Stimulated activated CD8-positive, alpha-beta memory T cell treated with anti-CD3 and anti-CD28 coated beads, Interleukin-4, amount 100 ng/mL, for 1 hour (primary cell): ENCODE measurements at places on chromosomes 16 and 17.

GRCh38 chr17:77204536-77204935 lies 63.8 kb downstream of the SEC14L1 start:
- DNase-seq = no peak

DNA sequence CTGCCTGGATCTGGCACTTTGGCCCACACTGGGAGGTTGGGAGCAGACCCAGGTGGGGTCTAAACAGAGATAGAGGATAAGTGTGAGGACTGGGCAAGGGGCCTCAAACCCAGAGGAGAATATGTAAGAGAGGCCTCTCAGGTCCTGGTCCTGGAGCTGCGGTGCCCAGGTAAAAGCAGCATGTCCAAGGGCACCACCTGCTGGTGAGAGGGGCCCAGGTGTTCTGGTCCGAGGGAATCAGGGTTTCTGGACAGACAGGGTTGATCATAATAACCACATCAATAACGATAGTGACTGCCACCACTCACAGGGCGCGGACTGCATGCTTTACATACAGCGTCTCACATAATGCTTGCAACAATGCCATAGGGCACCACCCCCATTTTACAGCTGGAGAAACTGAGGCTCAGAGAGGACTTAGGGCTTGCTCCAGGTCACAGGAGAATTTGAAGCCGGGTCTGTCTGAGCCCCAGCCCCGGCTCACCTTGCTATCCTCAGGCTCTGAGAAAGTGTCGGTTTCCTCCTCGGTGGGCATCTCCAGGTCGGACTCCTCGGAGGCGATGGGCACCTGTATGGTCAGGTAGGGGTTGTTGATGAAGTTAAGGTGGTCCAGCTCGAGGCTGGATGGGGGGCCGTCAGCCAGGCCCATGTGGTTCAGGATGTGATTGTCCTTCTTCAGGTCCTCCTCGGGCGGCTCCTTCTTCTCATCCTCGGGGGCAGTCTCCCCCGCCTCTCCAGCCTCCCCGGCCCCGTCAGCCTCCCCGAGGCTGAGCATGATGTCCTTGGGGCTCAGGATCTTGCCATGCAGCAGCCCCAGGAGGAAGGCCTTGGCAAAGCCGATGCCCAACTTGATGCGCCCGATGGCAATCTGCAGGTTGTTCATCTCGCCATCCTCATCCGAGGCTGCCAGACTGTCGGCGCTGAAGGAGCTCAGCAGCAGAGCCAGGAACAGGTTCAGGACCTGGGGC lies 19.1 kb upstream of the CD79B start:
- DNase-seq = no peak

DNA sequence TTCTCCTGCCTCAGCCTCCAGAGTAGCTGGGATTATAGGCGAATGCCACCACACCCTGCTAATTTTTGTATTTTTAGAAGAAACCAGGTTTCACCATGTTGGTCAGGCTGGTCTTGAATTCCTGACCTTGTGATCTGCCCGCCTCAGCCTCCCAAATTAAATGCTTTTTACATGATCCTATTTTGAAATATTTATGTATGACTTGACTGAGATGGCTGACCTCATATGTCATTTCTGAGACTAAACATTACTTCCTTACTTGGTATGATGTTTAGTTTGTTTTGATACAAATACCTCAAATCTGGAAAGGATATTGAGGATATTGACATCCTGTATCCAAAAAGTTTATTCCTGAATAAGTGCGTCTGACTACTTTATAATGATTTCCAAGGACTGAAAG lies 11.9 kb downstream of the CALCOCO2 start:
- DNase-seq = no peak

DNA sequence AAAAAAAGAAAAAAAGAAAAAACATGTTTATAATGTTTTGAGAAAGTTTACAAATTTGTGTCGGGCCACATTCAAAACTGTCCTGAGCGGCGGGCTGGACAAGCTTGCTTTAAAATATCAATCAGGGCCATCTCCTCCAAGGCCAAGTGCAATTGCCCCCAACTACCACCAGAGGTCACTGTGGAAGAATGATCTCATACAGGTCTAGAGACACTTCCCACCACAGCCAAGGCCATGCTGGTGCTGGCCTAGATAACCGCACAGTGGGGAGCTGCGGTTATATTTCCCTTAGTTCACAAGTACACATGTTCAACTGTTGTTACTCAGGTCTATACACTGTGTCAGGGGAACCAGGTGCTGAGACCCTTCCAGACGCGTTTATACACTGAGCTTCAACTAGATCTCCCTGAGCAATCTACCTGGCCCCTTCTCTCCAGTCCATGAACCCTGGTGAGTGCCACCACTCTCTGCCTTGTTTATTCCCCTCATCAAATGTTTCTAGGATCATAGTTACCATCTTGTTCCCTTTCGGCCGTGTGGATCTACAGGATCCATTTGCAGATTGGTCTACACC lies 83.8 kb upstream of the CCL2 start:
- DNase-seq = peak; percentile 11

DNA sequence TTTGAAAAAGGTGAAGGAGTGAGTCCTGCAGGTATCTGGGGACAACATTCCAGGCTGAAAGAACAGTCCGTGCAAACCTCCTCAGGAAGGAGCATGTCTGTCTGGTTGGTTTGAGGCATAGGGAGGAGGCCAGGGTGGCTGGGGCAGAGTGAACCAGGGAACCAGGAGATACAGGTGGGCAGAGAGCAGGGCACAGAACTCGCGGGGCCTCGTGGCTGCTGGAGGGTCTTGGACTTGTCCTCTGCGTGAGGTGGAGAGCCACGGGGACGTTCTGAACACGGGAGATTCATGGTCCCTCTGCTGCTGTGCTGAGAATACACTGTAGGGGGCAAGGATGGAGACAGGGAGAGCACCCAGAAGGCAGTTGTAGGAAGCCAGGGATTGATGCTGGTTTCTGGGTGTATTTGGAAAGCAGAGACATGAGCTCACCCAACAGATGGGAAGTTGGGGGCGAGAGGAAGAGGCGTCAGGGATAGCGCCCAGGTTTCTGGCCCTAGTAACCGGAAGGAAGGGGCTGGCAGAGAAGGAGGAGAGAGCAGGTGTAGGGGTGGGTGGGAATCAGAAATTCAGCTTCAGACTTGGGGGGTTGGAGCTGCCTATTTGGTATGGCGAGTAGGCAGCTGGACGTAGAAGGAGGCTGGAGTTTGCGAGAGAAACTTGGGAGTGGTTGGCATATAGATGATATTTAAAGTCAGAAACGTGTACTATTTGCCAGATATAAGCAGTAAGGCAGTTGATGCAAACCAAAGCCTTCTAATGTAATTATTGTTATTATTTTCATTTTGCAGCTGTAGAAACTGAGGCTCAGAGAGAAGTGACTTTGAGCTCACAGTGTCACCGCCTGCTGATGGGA lies at the start of gene CCL17:
Gene CCL17, plus strand, starts transcription at position 803 of the 853 bp plus-strand sequence. CDS start 9,166 bp downstream, outside the sequence.
- no peak for DNase-seq

DNA sequence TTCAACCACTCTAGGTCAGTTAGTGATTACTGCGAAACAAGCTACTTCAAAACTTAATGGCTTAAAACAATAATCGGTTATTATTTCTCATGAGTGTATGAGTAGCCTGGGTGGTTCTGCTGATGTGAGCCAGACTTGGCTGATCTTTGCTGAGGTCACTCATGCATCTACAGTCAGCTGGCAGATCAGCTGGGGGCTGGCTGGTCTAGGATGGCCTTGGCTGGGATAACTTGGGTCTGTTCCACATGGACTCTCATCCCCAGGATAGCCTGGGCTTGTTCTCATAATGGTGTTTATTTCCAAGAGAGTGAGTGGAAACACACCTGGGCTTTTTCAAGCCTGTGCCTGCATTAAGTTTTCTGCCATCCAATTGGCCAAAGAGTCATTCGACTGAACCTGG lies 13.0 kb downstream of the CCDC182 start:
- DNase-seq = no peak

- no peak for DNase-seq
Measured at GRCh38 chr16:68265078-68265920, 973 bp downstream of the SLC7A6 start.

- DNase-seq = no peak
Measured at GRCh38 chr17:74776990-74777389, 845 bp upstream of the NAT9 start.

GRCh38 chr16:89629827-89630610 lies 16.6 kb downstream of the DPEP1 start:
- DNase-seq = no peak

DNA sequence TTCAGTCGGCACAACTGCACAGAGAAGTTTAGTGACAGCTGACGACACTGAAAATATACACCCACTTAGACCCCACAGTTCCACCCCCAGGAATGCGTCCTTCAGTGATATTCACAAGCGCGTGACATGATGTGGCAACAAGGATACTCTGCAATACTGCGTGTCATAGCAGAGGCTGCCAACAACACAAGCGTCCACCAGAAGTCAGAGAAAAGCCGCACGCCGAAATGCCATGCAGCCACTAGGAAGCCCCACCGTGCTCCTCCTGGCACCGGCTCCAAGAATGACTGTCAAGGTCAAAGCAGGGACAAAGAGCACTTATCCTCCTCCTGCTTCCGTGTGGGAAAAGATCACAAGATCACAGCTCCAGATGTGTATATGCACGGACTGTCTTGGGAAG lies 3.5 kb downstream of the ATP2A3 start:
- DNase-seq = no peak

DNA sequence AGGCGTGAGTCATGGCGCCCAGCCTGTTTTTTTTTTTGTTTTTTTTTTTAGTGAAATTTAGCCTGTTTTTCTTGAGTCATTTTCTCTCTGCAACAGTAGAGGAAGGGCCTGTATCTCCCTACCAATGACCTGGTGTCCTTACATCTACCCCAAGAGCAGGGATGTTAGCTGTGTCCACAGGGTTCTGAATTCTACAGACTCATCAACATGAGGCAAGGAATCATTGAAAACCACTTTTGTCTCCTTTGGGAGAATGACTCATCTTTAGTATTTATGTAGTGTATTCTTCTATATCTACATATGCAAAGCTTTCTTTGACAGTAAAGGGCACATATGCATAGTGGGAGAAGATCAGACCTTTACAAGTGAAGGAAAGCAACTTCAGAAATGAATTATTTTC lies 105.3 kb downstream of the SPECC1 start:
- DNase-seq = no peak

- no peak for DNase-seq
Measured at GRCh38 chr17:78777881-78778280, 4.2 kb downstream of the CYTH1 start.

DNA sequence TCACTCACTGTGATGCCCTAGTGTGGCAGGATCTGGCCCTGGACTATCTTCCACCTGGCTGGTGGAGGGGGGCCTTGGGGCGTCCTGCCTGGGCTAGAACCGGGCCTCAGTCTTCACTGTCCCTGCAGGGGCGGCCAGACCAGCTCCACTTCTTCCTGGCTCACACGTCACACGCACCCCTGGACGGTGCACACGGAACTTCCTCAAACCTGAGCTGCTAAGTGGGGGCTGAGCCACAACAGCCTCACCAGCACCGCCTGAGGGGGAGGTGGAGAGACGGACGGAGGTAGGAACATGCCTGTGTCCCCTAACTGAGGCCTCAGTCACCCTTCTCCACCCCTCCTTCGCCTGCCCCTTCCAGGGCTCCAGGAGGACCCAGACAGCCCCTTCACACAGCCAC lies 36.6 kb downstream of the TIMM22 start:
- DNase-seq = no peak

DNA sequence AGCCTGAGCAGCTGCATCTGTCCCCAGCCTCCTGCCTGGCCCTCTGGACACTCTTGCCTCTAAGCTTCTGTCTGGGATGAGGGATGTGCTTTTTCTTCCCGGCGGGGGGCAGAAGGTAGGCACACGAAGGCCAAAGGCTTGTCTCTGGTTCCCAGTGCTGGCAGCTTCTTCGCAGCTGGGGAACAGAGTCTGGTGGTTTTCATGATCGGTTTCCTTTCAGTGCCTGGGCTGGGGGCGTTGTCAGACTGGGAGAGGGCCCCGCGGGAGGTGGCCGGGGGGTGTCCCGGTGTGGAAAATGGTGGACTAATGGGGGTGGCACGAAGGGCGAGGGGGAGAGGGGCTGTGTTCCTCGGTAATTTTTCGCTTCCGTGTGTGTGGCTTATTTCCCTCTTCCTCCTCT lies 988 bp downstream of the RAP1GAP2 start:
- no peak for DNase-seq

DNA sequence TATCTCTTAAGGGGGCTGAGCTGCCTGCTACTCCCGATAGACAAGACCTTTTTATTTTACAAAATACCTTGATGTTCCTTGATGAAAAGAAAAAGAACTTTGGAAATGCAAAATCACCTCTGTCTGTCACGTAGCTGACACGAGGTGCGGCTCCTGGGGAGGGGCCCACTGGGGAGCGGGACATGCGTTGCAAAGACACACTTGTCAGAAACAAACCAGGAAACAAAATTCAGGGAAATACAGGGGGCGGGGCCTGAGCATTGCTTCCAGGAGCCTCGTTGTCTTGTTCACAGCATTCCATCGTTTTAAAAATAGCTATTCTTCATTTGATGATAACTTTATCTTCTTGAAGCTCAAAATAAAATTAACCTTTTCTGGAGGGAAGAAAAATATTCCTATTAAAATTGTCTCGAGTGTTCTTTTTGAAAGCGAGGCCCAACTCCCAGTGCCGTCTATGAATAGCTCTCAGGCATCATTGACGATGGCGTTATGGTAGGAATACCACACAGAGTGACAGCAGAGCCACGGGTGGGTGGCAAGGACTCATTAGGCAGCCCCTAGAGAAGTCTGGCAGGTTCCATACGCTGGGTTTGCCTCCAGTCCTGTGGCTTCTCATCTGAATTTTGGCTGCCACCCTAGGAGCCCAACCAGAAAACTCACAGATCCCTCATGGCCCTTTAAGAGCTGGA lies 286.9 kb downstream of the CPPED1 start:
- DNase-seq = no peak

DNA sequence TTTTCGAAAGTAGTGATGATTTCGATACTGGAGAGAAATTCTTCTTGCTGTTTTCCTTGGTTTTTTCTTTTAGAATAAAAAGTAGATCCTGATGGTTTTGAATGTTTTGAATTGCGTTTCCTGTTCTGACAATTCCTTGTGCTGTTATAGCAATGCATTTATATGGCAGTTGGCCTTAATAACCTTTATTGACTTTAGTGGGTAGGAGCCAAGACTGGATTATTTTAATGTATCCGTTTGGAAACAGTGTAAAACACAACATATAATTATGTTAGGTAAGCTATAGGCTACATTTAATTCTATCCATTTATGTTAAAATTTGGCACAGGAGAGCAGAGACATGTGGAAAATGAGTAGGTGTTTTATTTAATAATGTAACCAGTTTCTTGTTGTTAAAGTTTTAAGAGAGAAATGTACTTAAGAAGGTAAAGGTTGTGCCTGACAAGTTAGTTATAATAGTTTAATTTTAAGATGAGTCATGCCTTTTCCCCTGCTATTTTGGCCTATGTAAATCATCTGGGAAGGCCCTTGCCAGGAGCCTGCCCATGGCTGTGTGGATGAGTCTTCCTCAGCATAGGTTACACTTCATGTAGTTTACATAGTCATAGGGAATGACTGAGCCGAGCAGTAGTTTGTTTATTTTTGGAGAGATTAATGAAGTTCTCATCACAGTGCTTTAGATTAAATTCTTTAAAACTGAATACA lies 189.9 kb downstream of the FTO start:
- DNase-seq = no peak
